RWPE2 (cell line): ENCODE measurements at places on chromosomes 2 and 18.
A peak's percentile ranks its signal among the peaks of the same experiment; 100 is the strongest.

DNA sequence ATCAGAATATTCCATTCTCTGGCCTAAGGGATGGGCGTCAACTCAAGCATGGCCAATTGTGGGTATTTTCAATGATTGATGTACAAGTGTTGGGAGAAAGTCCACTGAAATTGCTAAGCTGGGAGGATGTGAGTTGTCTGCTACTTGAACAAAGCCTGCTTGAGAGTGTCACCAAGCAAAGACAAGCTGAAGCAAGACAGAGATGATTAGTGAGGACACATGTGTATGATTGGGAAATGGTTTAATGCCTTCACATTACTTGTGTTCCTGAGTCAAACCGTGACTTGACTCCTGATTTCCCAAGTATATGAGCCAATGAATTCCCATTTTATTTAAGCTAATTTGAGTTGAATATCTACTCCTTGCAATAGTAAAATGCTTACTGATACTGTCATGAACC lies 23.7 kb upstream of the NRP2 start:
- no peak for DNase-seq

- DNase-seq, result no peak
Measured at GRCh38 chr2:173021939-173022371, 53.7 kb upstream of the MAP3K20 start.

GRCh38 chr2:17190527-17190926 lies 327.7 kb downstream of the RAD51AP2 start:
- DNase-seq, result no peak

DNA sequence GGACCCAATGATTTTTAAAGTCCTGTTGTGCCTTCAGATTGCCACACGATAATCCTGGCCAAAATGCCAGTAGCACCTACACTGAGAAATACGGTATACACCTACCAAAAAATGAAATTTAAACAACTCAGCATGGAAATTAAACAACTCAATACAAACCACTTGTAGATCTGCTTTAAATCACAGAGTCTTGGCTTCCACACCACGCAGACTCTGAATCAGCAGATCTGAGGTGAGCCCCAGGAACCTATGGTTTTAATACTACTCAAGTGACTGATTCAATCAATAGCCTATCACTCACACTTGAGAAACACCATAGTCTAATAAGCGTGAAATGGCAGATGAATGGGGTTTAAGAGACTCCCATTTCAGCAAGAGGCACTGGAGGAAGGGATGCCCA lies 46.9 kb downstream of the MAP4K3 start:
- no peak for DNase-seq

DNA sequence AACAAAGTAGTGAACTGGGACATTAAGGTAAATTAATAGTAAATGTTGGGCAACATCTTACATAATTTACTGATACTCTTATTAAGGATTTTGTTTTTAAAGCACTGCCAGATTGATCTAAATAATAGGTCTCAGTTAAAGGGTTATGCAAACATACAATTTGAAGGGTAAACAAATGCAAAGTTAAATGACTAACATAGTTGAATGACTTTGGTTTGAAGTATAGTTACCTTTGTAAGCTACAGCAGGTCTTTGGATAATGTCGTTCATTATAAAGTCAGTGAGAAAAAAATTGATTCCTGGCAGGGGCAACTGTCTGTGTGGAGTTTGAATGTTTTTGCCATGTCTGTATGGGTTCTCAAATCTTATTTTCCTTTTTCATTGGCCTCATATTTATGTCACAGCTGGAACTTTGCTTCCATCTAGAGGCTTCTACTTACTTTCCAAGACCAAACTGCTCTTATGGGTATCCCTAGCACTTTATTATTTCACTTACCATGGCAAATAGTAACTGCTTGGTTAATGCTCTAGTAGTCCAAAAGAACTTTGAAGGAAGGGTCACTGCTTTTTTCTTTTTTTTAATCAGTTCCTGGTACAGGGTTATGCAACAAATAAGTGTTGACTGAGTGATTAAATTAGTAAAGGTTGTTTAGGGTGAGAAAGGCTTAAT lies 107.8 kb downstream of the NBEAL1 start:
- DNase-seq, result no peak

GRCh38 chr2:120262761-120263428 lies 10.2 kb downstream of the RALB start:
- no peak for DNase-seq

GRCh38 chr2:26916128-26916692 lies 54.2 kb upstream of the MAPRE3 start:
- no peak for DNase-seq

- DNase-seq, result peak; percentile 23
Measured at GRCh38 chr2:233470839-233471238, 95.7 kb downstream of the USP40 start.

- DNase-seq, result no peak
Measured at GRCh38 chr18:46370898-46371297, 266.7 kb downstream of the HAUS1 start.

GRCh38 chr2:10033251-10034006 lies 9.9 kb upstream of the KLF11 start:
- DNase-seq, result no peak

DNA sequence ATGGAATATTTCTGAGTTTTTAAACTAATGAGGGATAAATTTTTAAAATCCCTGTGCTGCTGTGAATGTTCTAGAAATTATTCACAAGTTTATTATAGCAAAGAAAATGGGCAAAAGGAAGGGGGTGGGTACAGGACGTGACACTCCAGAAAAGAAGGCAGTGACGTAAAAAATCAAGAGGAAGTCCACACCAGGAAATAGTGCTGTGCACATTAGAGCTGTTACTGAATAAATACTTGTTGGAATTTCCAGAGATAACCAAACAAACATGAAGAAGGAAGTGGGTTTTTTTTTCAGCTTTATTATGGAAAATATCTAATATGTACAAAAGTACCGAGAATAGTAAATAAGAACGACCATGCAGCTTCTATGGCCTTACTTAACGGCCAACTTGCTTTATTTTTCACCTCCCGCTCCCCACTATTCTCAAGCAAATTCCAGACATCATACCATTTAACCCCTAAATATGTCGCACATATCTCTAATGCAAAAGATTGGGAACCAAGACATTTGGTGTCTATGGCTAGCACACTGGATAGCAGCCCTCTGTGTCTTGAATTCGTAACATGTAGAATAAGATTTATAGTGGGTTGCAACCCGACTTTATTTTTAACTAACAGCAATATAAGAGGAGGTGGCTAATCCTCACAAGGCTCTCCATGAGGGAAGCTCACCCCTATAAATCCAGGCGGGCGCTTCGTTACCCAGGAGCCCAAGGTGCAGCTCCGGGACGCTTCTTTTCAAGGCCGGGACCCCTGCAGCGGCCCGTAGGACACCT lies 580 bp upstream of the NDUFV2 start:
- no peak for DNase-seq

GRCh38 chr2:33241581-33241980 lies 234.9 kb upstream of the RASGRP3 start:
- DNase-seq, result no peak

- DNase-seq, result no peak
Measured at GRCh38 chr18:14947482-14948162, 199.7 kb downstream of the ANKRD30B start.

GRCh38 chr18:55407191-55407590 lies 180.8 kb downstream of the TCF4 start:
- no peak for DNase-seq

DNA sequence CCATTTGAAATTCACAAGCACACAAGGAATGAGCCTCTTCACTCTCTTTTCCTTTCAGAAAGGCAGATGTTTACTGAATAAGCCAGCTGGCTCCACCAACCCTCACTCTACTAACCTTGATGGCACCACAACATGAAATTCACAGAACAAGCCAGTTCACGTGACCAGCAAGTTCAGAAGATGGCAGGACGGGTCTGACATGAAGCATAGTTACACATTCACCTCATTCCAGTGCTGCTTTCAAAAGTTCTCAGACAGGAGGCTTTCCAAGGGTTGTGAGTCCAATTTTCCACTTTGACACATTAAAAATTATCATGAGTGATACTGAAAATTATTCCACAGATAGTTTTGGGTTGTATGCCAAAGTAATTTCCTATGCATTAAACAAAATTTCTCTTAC lies 74.2 kb upstream of the MBOAT2 start:
- no peak for DNase-seq

DNA sequence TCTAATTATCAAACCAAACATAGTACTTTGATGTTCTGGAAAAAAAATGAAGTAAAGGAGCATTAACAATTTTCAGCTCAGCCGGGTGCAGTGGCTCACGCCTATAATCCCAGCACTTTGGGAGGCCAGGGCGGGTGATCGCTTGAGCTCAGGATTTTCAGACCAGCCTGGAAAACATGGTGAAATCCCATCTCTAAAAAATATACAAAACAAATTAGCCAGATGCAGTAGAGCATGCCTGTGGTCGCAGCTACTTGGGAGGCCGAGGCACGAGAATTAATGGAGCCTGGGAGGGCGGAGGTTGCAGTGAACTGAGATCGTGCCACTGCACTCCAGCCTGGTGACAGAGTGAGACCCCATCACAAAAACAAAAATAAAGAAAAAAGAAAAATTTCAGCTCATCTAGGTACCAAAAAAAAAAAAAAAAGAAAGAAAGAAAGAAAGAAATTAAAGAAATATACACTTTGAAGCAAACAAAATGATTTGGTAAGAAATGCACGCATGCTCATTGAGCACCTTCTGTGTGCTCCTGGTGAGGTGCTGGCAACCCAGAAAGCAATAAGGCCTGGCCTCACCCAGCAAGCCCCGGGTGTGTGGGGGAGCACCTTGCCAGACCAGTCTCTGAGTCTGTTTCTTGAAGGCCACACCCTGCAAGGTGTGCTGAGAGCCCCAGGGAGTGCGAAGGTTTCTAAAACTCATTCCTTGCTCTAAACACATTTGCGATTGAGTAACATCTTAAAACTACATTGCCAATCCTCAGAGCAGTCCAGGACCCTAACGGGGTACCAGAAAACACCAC lies 133.5 kb downstream of the TFCP2L1 start:
- no peak for DNase-seq

DNA sequence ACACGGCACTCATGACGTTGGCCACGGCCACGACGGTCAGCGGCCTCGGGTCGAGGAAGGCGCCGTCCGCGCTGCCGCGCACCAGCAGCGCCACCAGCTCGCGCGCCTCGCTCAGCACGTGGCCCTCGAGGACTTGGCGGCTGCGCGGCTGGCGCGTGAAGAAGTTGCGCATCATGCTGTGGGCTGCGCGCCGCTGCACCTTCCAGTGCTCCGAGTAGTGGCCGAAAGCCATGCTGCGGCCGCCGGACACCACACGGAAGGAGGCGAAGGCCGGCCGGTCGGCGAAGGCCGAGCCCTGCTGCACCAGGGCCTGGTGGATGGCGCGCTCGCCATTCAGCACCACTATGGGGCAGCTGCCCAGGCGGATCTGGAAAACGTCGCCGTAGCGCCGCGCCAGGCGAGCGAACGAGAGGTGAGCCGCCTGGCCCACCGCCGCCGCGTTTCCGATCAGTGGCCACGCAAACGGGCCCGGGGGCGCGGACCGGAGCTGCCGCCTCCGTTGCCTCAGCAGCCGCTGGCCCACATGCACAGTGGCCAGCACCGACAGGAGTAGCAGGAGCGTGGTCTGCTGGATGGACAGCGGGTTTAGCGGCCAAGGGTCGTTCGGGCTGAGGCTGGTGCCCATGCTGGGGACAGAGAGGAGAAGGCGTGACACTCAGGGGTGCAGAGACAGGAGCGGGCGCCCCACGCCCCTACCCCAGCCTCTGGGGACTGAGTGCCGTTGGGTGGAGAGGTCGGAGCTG lies 1.0 kb downstream of the CYP1B1 start:
- DNase-seq, result no peak

DNA sequence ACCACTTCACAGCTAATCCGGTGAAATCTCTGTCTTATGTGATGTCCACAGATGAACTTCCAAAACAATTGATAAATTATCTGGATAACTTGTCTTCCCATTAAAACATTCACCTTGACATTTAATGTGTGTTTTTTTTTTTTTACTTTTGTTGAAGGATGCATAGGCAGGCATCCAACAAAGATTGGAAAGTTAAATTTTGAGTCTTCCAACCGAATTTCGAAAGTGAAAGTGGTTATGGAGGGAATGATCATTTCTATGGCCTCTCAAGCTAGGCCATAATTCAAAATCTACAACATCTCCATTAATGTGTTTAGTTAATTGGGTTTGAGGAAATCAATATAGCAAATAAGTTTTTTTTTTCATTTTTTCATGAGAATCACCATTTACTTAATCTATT lies 1495.5 kb upstream of the ACVR2A start:
- DNase-seq, result no peak

- DNase-seq, result no peak
Measured at GRCh38 chr2:140275427-140275826, 1495.2 kb upstream of the NXPH2 start.

DNA sequence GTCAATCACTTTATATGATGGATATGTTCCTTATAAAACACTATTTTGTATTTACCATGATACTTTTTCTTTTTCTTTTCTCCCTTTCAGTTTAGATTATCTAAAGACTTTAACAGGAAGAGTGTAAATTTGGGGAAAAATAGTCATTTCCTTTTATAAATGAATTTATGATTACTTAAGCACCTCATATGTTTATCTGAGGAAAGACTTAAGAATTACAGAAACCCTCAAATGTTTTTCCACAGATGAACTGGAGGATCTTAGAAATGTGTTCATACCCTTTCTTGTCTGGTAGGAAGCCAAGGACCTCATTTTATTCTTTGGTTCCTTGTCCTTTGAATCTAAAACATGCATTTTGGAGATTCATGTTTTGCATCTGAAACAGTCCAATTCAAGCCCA lies 36.7 kb downstream of the MAPRE2 start:
- no peak for DNase-seq

GRCh38 chr2:113965644-113966043 lies 75.8 kb downstream of the ACTR3 start:
- DNase-seq, result no peak

DNA sequence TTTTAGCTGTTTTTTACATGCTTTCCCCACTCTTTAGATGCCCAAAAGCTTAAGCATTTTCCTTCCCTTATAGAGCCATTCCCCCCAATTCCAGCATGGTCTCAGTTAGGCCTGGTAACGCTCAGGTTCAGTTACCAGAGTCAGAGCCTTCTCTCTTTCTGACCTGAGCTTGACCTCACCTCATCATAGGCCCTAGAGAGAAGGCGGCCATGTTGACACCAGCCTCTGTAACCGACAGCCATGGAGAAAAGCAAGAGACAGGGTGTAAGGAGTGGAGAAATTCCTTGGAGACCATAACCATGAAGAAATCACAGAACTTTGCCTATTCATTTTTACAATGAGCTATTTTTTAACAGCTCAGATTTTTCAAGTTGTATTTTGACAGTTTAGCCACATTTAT lies 99.4 kb downstream of the RTN4 start:
- no peak for DNase-seq

- peak; percentile 82 for DNase-seq
Measured at GRCh38 chr2:122236152-122236874, 480.9 kb downstream of the TSN start.

DNA sequence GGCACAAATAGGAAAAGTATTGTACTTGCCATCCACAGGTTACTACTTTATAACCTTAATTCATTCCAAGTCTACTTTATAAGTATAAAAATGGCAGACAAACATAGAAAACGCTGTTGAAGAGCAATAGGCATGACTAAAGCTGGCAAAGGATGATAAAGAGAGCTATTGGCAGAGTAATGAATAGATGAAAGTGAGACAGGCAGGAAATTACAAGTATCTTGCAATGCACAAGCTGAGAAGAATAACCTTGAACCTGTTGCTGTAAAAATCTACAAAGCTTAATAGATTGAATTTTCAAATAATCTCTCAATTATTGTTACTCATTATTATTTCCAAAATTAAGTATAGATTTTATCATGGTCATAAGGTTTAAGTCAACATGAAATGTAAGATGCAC lies 8.8 kb downstream of the PELI1 start:
- DNase-seq, result no peak
